Immature natural killer cell (primary cell): ENCODE measurements at places on chromosomes 7 and 10. TPM values are rescaled to one million over a fixed set of nuclear protein-coding genes. Genes with fewer than 3 reads are reported as not detected.

DNA sequence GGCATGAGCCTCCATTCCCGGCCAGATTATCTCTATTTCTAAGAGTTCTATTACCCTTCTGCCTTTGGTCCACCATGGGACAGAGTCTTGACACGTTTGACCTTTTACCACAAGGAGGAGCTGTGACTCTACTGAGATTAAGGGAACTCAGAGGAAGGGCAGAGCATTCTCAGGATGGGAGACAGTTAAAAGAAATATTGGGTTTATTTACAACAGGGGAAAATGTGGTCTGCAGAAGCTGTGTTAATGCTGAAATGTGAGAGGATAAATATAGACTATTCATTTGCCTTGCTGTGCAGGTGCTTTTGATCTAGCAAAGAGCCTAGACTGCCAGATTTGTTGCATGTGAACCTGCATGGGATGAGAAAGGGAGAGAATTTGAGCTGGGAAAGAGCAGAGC lies 45.8 kb upstream of the PRSS58 start:
- H3K4me3 ChIP-seq: no peak overlapping the region
- DNase-seq: no peak
- no peak overlapping the region for H3K27ac ChIP-seq
- no peaks in the 10 kb centered on the region for H3K36me3 ChIP-seq
- H3K27me3 ChIP-seq: peaks cover 6% of the 10 kb centered on the region

DNA sequence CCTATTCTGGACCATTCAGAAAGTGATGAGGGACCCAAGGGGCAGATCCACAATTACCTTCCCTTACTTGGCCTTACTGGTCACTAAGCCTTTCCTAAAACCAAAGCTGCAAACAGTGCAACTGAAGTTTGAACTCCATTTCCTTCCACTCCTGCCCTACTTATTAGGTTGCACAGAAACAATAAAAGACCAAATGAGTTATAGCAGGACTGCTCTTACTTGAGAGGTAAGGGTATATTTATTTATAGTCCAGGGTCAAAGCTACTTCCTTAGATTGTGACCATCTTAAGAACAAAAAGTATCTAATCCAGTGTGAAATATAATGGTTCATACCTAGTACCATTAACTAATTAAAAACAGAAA lies 27.0 kb downstream of the CDK6 start:
- H3K4me1 ChIP-seq: peaks cover 42% of the 10 kb centered on the region
- peaks cover 2% of the 10 kb centered on the region for H3K27me3 ChIP-seq
- no peak for DNase-seq

Gene AGBL3
- polyA plus RNA-seq: 0.43 TPM

DNA sequence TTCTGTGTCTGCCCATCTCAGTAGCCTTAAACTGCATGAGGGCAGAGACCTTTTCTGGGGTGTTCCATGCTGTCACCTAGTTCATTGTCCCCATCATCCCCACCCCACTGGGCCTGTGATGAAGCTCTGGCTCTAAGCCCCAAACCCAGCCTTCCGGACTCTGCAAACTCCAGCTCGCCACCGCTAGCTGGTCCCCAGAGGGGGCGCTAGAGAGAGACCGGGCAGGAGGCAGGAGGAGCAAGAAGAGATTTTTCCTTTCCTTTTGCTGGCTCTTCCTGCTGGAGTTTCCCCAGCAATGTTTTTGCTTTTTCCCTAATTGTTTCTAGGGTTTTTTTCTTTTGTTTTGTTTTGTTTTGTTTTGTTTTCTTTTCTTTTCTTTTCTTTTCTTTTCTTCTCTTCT lies 234.4 kb downstream of the TEX36 start:
- DNase-seq: peak; percentile 4
- H3K27me3 ChIP-seq: peaks cover 7% of the 10 kb centered on the region
- no peak overlapping the region for H3K27ac ChIP-seq

- no peak overlapping the region for H3K27ac ChIP-seq
- DNase-seq: no peak
- peaks cover 7% of the 10 kb centered on the region for H3K4me1 ChIP-seq
- H3K4me3 ChIP-seq: no peak overlapping the region
- no peaks in the 10 kb centered on the region for H3K36me3 ChIP-seq
Observed at GRCh38 chr7:3206771-3207191, 94.3 kb upstream of the SDK1 start.

GRCh38 chr10:22103701-22104470 lies 100.4 kb upstream of the DNAJC1 start:
- H3K27ac ChIP-seq: no peak overlapping the region
- no peaks in the 10 kb centered on the region for H3K36me3 ChIP-seq
- H3K4me3 ChIP-seq: no peak overlapping the region

GRCh38 chr7:116577320-116577871 lies 52.6 kb downstream of the CAV1 start:
- no peak for DNase-seq
- H3K36me3 ChIP-seq: no peaks in the 10 kb centered on the region
- H3K27ac ChIP-seq: no peak overlapping the region
- no peak overlapping the region for H3K4me3 ChIP-seq
- no peaks in the 10 kb centered on the region for H3K4me1 ChIP-seq
- peaks cover 3% of the 10 kb centered on the region for H3K27me3 ChIP-seq

DNA sequence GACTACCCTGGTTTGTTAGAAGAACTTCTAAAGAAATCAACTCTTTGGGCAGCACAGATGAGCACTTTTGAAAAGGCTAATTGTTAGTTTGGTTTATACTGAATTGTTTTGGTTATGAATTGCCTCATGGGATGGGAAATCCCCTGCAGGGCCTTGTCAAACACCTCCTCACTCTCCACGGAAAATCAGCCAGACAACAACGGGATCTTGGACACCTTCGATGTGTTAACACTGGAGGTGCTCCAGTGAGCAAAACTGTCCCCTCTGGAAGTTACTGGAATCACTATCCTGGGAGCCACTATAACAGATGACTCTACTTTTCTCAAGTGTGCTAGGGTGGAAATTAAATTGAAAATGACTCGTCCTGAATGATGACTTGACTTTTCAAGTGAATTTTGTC lies 38.7 kb downstream of the CDK6 start:
- H3K27ac ChIP-seq: no peak overlapping the region
- peaks cover 27% of the 10 kb centered on the region for H3K4me1 ChIP-seq
- no peak for DNase-seq

DNA sequence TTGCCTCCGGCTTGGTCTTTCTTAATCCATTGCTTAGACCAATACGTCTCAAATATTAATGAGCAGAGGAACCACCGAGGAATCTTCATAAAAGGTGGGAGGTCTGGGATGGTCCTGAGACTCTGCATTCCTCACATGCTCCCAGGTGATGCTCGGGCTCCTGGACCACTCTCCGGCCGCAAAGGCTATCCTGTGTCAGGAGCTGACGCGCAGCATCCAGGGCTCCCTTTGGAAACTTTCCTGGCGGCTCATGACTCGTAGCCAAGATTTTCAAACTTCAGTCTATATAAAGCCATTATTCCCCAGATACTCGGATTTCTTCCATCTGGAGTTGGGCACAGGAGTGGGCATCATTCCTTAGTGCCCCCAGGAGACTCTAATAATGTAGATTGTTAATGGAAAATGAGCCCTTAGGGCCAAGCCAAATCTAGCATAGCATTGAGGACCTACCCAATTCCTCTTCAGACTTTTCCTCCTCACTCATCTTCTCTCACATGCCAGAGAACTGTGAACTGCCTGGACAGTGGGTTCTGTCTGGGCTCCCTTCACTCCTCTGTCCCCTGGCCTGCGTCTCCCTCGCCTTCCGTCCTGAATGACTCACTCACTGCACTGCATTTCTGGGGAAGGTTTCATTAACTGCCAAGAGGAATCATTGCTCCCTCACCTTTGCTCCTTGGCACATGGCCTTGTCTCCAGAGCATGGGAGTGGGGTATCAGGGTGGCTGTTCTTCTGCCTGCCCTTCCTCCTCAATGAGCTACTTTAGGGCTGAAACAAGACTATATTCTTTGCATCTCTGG lies 89.3 kb downstream of the MKI67 start:
- H3K36me3 ChIP-seq: no peaks in the 10 kb centered on the region
- no peak for DNase-seq

DNA sequence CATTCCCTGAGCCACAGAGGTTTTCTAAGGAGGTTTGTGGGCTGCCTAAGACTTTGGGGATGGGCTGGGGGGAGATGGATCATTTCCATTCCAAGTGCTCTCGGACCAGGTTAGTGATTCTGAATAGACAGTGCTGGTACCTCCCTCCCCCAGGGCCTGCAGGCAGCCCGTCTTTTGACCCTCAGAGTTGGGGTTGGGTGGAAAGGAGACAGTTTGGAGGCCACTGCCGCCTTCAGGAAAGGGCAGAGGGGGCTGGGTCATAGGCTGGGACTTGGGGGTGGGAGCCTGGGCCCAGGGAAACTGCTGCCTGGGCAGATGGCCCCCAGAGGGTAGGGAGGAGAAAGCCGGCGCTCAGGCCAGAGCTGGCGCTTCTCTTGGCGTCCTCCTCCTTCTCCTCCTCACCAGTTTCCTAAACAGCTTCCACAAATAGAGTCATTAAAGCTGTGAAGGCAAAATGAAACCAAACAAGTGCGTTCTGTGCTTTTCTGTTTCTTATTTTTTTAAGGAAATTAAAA lies 4.4 kb downstream of the UNC5B start:
- H3K27ac ChIP-seq: no peak overlapping the region
- H3K27me3 ChIP-seq: peaks cover 8% of the 10 kb centered on the region
- H3K4me3 ChIP-seq: peak overlapping the region; percentile 53

DNA sequence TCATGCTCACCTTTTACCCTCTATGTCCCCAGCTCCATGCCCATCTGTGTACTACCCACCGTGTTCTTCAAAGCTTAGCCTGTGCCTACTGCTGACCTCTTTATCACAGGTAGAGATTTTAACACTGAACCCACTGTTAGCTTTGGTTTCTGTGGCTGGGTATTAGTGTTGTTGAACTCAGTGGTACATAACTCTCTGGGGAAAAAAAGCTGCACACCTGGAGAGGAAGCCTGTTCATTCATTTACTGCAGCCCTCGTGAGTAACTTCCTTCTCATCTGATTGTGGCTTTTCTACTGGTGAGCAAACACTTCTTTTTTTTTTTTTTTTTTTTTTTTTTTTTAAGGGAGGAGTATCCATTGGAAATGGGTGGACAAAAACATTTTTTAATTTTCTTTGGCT lies 326.3 kb downstream of the CCSER2 start:
- no peaks in the 10 kb centered on the region for H3K36me3 ChIP-seq
- no peak overlapping the region for H3K27ac ChIP-seq
- peaks cover 8% of the 10 kb centered on the region for H3K4me1 ChIP-seq
- peaks cover 2% of the 10 kb centered on the region for H3K27me3 ChIP-seq
- H3K4me3 ChIP-seq: no peak overlapping the region

Gene SLC18A2
- not detected for polyA plus RNA-seq

DNA sequence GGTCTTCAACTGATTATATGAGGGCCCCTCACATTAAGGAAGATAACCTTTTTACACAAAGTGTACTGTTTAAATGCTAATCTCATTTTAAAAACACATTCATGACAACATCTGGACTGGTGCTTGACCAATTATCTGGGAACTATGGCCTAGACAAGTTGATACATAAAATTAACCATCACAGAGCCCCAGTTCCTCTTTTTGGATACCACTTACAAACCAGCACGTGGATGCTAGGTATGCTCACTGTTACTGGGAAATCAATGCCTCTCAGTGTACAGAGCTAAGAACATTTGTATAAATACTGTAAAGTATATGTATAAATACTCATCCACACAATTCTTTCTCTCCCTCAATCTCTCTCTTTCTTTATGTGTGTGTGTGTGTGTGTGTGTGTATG lies 1217.8 kb upstream of the LRRTM3 start:
- no peak overlapping the region for H3K27ac ChIP-seq
- no peaks in the 10 kb centered on the region for H3K4me1 ChIP-seq
- H3K36me3 ChIP-seq: no peaks in the 10 kb centered on the region

Gene ZNF212
- 1.3 TPM for polyA plus RNA-seq

DNA sequence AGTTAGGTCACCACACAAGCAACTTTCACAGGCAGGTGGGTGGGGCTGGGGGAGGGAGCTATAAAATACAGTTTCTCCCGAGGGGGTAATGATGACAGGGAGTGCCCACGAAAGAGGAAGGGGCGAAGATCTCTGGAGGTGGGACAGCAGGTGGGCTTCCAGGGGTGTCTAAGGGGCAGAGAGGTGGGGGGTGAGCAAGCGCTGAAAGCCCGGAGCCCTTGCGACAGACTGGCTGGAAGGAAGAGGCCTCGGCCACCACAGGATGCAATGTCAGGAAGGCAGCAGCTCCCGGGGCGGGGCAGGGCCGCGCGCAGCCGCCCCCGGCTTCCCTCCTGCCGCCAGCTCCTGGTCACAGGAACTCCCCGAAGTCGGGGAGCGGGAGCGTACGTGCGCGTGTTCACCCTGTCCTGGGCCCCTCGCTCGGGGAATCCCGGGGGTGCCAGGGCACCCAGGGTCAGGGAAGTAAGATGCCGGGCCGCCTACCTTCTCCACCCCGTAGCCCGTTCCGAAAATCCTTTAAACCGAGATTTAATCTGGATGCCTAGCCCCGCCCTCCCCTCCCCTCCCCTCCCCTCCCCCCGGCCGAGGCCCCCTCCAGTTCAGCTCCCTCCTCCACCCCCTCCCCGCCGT lies 105.2 kb upstream of the PPIF start:
- H3K4me3 ChIP-seq: peak overlapping the region; percentile 82
- no peaks in the 10 kb centered on the region for H3K27me3 ChIP-seq
- peak overlapping the region; percentile 31 for H3K27ac ChIP-seq
- peaks cover 61% of the 10 kb centered on the region for H3K4me1 ChIP-seq
- no peaks in the 10 kb centered on the region for H3K36me3 ChIP-seq

DNA sequence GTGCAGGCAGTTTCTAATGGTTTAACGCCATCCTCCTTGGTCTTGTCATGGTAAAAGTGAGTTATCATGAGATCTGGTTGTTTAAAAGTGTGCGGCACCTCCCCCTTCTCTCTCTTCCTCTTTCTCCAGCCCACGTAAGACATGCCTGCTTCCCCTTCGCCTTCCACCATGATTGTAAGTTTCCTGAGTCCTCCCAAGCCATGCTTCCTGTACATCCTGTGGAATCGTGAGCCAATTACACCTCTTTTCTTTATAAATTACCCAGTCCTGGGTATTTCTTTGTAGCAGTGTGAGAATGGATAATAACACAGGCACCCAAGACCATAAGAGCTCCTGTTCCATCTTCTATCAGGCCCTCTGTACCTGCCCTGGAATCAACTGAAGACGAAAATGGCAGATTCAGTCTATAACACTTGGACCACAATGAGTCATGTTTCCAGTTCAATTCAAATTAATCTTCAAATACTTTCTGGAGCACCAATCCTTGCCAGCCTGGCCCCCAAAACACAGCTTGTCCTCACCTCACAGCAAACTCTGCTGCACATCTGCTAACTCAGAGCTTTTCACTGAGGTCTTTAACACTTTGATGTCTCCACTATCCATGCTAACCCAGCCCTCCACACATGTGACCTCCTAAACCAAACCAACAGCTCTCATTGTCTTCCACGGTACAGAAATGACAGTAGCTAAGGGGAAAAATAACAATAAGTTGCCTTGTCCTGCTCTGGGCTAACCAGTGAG lies 73.2 kb downstream of the SFMBT2 start:
- no peak for DNase-seq
- H3K27me3 ChIP-seq: peaks cover 1% of the 10 kb centered on the region
- peaks cover 3% of the 10 kb centered on the region for H3K36me3 ChIP-seq
- peak overlapping the region; percentile 14 for H3K27ac ChIP-seq

GRCh38 chr10:62454687-62455397 lies 80.7 kb downstream of the ZNF365 start:
- peaks cover 28% of the 10 kb centered on the region for H3K4me1 ChIP-seq
- H3K36me3 ChIP-seq: peaks cover 4% of the 10 kb centered on the region
- peaks cover 2% of the 10 kb centered on the region for H3K27me3 ChIP-seq
- no peak for DNase-seq
- H3K27ac ChIP-seq: no peak overlapping the region
- no peak overlapping the region for H3K4me3 ChIP-seq
